GM23248 (cell line): ENCODE measurements at places on chromosomes 3 and 15.

DNA sequence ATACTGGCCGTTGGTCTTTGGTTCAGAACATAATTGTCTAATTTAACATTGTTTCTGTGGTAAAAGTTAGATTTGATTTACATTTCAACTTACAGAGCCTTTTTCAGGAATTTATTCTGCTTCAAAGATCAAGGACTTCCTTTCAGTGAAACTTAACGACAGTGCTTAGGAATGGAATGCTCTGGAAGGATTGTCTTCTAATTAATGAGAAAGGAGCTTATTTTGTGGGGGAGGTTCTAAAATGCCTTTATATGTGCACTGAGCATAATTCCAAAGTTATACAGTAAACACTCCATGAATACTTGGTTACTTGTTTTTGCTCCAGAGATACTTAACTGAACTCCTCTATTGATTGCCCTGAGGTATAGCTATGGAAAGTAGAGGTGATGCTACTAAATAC is 75.7 kb downstream of the CACNA1D start:
- no peak for DNase-seq

DNA sequence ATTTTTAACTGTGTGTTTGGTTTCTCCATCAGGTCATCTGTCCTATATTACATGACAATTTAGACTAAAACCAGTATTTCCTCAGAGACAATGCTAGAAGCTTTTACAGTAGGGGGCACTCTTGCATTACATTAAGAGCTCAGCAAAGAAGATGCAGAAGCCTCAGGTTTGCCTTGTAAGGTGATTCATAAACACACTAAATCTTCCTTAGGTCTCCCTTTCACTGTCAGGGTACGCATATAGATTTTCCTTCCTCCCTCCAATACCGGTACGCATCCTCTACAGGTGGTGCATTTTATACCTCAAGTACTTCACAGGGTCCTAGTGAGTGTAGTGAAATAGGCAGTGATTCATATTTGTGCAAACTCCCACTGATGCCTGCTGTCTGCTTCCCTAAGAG is 46.5 kb downstream of the CD86 start:
- peak; percentile 79 for DNase-seq

DNA sequence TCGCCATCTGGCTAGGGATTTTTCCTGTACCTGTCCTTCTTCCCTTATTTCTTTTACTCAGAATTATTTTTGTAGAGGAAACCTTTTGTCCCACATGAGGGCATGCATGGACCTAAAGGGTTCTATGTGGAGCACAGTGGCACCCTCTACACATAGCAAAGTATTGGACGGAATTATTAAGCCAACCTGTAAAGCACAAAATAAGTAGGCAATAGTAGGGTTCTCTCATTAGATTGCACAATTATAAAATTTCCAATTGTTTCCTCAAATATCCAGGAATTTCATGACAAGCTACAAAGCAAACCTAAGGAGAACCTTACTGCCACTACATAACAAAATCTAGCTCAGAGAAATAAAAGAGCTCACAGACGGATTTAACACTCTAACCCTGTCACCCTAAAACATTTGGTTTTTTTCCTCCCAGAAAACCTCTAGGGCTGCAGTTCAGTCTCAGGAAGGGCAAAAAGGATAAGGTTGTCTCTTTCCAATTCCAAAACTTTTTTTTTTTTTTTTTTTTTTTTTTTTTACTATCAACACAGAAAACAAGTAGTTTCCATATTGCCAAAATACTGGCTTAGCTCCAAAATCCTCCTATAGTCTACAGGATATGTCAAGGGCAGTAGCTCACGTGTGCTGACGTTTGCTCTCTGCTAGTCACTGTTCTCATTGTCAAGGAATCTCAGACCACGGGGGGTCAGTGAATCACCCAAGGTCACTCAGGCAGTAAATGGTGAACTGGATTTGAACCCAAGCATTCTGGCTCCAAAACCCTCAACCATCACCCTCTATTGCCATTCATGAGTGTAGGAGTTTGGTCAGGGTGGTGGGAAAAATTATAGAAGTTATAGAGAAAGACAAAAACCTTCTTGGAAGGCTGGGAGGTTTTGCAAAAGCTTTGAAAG is 52.3 kb downstream of the NCEH1 start:
- peak; percentile 95 for DNase-seq

GRCh38 chr3:183233966-183234365 is 19.1 kb upstream of the B3GNT5 start:
- DNase-seq = no peak

DNA sequence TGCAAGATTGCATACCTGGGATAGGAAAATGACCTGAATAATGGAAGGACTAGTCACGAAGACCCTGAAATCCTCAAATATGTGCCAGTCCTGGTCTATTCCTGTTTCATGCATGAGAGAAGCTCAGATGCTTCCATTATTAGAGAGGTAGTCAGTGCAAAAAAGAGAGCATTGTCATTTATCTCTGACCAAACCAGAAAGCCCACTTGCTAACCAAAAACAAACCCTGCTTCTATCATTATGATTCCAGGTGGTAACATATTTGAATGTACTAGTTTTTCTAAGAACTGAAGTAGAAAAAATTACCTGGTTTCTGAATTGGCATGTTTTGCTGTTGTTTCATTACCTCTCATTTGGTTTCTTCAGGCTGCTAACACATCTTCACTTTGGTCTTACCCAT is 160.8 kb upstream of the MANF start:
- DNase-seq = no peak
